ENCODE measurements at places on chromosomes 16 and 17.
A peak's percentile ranks its signal among the peaks of the same experiment; 100 is the strongest.

DNA sequence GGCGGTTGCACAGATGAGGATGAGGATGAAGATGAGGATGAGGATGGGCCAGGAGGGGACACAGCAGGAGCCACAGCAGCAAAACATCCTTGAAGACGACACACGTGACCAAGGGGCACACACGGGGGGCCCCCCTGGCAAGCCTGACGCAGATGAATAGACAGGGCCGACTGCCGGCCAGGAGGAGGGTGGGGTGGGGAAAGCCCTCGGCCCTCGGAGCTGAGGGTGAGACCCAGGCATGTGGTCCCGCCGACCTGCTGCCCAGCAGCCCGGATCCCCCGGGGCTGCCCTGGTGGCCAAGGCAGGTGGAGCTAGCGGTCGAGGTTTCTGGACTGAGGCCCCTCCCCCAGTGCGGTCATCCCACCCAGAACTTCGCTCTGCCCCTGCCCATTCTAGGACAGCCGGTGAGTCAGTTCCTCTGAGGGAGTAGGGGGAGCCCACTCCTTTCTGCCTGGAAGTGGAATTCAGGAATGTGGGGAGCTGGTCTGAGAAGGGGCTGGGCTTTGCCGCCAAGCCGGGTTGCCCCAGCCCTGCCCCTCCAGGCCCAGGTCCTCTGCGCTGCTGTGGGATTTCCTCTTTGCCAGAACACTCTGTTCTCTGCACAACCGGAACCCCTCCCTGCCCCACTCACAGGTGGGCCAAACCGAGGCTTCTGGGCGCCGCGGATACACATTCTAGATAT, 9.9 kb downstream of the CYGB start:
- peak; percentile 76 for DNase-seq

DNA sequence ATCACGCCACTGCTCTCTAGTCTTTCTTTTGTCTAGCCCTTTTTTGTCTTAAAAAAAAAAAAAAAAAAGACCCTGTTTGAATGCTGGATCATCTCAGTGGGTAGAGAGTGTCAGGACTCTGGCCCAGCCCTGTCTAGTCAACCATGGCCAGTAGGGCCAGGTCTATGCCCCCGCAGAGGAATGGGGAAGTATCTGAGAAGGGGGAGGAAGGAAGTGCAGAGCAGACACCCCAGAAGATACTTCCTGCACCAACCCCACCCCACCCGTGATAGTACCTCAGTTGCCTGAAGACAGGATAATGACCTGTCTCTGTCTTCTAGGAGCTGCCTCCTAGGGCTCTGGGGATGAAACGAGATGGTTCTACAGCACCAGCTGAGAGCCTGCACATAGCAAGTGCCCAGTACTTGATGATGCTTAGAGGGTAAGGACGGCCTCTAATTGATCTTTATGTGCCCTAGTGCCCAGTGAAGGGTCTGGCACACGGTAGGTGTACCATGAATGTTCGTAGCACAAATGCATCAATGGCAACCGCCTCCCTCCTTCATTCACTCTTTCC, 55.4 kb downstream of the ABAT start:
- DNase-seq, result no peak

- no peak for DNase-seq
Measured at GRCh38 chr17:17503566-17504130, 7.5 kb upstream of the RASD1 start.

GRCh38 chr17:81719410-81720266, 7.6 kb downstream of the SLC25A10 start:
- no peak for DNase-seq

DNA sequence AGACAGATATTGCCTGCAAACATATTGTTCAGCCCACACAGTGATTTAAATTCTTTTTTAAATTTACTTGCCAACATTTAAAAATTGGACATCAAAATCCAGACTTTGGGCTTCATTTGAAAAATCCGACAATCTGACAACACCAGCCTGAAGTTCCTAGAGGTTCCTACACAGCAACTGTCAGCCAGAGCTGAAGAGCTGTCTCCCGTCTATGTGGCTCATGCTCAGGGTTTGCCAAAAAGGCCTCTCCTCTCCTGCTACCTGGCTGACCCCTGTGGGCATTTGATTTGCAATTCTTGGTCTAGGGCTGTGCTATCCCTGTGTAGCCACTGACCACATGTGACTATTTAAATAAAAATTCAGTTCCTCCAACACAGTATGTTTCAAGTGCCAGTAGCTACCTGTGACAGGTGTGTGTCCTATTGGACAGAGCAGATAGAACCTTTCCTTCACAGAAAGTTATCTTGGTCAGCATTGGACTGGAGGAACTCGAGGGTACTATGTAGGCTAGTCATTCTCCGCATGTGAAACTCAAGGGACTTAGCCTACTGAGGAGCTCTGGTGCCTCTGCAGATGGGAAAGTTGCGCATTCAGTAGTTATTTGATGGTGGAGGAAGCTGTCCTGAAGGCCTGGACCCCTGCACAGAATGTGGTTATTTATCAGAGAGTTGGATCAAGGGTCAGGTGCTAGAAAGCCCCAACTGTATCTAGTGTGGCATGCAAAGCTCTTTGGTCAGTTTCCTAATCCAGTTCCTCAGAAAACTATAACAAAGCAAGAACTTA, 2.7 kb downstream of the LYRM1 start:
- no peak for DNase-seq

- DNase-seq, result no peak
Measured at GRCh38 chr16:15928261-15929104, 20.9 kb upstream of the ABCC1 start.

- DNase-seq, result no peak
Measured at GRCh38 chr16:78763821-78764440, 664.5 kb downstream of the WWOX start.

Data from stromal cell of bone marrow (primary cell).